CD8-positive, alpha-beta memory T cell (primary cell): ENCODE measurements at places on chromosomes 16 and 17.

- DNase-seq: no peak
Measured at GRCh38 chr16:5215901-5216300, 118.3 kb upstream of the EEF2KMT start.

DNA sequence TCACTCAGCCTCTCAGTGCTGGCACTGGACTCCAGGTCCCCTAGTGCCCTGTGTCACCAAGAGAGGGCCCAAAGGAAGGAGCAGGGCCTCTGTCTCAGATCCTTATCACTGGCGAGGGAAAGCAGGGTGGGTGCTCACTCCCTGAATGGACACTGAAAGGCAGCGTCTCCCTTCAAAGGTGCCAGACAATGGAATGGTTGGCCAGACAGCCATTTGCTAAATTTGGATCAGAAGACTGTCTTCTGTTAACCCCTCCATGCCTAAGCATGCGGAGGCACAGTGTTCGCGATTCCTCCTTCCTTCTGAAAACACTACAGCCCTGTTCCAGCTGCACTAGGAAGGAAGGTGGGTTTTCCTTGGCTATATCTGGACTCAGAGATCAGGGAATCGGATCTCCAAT is 48.4 kb downstream of the SRCIN1 start:
- DNase-seq: no peak

GRCh38 chr16:30010844-30011713 is at the start of gene DOC2A:
TSS of gene DOC2A (minus strand) at chr16:30011027. CDS start at chr16:30010222, 805 bp downstream.
- DNase-seq: no peak

- no peak for DNase-seq
Measured at GRCh38 chr17:83143817-83144231, 64.4 kb downstream of the METRNL start.

DNA sequence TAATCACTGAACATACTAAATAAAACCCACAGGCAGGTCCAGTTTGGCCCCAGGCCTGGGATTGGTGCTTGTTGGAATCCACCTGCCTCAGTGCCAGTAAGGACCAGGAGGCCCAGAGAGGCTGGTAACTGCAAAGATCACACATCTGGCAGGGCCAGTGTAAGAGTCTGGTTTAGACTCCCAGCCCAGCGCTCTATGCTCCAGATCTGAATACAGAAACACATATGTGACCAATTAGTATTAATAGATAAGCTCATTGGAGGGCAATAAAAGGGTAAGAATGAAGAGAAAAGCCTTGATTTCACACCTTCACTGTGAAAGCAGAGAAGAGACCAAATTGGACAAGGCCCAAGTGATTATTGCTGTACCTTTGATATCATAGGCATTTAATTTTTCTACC is 13.6 kb upstream of the CCDC182 start:
- DNase-seq: no peak

- DNase-seq: no peak
Measured at GRCh38 chr17:10151667-10152496, 46.5 kb downstream of the GAS7 start.

DNA sequence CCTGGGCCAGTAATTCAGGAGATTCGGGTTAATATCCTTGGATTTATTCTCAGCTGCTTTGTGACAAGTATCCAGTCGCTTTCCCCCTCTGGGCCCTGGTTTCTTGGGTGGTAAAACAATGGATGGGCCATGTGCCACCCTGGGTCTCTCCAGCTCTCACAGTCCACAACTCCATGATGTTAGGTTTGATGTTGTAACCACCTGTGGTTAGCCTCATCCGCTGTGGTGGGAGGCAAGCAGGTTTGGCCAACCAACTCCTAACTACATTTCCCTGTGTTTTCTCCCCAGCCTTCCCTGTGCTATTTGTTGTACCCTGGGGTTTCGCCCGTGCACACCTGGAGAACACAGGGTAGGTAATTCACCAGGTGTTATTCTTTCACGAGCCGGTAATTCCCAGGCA is 35.1 kb downstream of the GLP2R start:
- DNase-seq: no peak

- no peak for DNase-seq
Measured at GRCh38 chr17:68101987-68102314, 66.4 kb downstream of the KPNA2 start.

DNA sequence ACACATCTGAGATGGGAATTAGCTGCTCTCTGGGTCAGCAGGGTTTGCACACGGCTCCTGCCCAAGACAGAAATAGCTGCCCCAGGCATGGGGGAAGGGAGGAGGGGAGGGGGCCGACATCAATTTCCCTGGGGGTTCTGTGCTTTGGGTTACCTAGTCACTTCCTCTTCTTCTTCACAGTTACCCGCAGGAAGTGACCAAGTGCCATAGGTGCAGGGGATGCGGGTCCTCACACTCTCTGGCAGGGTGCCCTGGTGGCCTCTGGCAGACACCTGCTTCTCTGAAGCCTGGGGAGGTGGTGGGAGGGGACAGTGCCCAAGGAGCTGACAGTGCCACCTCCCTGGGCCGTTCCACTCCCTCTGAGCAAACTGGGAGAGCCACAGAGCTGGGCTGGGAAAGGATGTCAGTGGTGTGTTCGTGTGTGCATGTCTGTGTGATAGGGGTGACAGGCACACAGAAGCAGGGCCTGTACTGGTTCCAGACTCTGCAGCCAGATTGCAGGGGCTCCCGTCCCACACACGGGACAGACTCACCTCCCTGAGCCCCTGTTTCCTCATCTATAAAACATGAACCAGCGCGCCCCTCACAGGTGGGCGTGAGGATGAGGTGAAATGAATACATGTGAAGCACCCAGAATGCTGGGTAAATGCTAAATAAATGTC is 18.2 kb downstream of the SCN4A start:
- peak; percentile 16 for DNase-seq

- no peak for DNase-seq
Measured at GRCh38 chr16:70590722-70591415, 55.5 kb upstream of the IL34 start.

- no peak for DNase-seq
Measured at GRCh38 chr16:76816475-76816874, 374.5 kb upstream of the MON1B start.

DNA sequence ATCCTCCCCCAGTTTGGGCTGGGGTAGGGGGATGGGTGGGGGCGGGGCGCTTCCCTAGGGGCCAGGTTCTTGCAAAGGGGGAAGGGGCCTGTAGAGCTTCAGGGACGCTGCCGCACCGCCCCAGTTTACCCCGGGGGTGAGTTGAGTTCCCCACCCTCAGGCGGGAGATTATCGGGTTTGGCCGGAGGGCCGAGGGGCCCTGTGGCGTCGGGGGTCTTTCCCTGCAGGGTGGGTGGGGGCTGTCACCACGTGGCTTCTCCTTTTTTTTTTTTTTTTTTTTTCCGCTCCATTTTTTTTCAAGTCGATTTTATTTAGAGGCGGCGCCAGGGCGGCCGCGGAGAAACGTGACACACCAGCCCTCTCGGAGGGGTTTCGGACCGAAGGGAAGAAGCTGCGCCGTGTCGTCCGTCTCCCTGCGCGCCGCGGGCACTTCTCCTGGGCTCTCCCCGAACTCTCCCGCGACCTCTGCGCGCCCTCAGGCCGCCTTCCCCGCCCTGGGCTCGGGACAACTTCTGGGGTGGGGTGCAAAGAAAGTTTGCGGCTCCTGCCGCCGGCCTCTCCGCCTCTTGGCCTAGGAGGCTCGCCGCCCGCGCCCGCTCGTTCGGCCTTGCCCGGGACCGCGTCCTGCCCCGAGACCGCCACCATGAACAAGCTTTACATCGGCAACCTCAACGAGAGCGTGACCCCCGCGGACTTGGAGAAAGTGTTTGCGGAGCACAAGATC is at the start of gene IGF2BP1:
Gene IGF2BP1 (plus strand): TSS at position 283 of the 724 bp plus-strand sequence. CDS start 361 bp downstream, at position 644.
- DNase-seq: no peak
